ENCODE measurements at places on chromosomes 7 and 10.
A peak's percentile ranks its signal among the peaks of the same experiment; 100 is the strongest.

- no peak for DNase-seq
- no peak overlapping the region for H3K27ac ChIP-seq
- H3K4me3 ChIP-seq: no peak overlapping the region
- peaks cover 83% of the 10 kb centered on the region for H3K36me3 ChIP-seq
Measured at GRCh38 chr10:91974960-91975359, 51.4 kb downstream of the BTAF1 start.

GRCh38 chr10:22997096-22997495 lies 69.2 kb downstream of the ARMC3 start:
- H3K36me3 ChIP-seq: no peaks in the 10 kb centered on the region
- H3K4me1 ChIP-seq: no peaks in the 10 kb centered on the region
- DNase-seq: no peak
- no peak overlapping the region for H3K27ac ChIP-seq
- no peak overlapping the region for H3K4me3 ChIP-seq

DNA sequence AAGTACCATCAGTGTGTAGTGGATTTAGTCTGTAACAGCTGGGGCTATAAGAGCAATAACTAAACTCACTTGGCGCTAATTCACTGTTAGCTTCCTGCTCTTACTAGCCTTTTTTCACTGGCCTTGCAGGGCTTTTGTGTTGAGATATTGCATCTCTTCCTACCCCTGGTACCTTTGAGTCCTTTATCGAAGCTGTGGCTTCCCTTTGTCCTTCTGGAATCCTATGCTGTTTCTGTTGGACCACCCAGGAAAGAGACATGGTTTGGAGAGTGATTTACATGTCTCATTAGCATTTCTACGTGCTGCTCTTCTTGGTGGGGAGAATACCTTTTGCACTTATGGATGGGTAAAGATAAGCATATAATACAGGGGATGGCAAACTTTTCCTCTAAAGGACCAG lies 103.8 kb downstream of the MLLT10 start:
- H3K36me3 ChIP-seq: peaks cover 47% of the 10 kb centered on the region
- H3K4me1 ChIP-seq: peaks cover 16% of the 10 kb centered on the region
- DNase-seq: no peak

DNA sequence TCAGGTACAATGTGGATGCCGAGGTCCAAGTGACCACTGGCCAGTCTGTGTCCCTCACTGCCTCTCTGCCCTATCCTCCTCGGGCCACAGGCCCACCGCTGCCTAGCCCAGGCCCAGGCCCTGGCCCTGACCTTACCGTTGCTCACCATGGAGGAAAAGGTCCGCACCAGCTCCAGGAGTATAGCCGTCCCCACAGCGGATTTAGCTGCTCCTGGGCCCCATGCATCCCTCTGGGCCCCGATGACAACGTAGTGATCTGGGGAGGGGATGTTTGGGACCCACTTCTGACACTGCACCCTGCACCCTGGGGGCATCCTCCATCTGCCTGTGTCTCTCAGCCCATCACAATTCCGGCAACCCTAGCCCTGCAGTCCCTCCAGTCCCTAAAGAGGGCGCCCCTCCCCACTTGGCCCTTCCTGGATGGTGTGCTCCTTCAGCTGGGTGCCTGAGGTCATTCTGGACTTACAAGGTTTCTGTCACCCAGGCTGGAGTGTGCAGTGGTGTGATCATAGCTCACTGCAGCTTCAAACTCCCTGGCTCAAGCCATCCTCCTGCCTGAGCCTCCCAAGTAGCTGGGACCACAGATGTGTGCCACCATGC lies 12.1 kb downstream of the TFR2 start:
- H3K4me3 ChIP-seq: peak overlapping the region; percentile 30
- no peaks in the 10 kb centered on the region for H3K36me3 ChIP-seq
- no peak for DNase-seq
- peaks cover 58% of the 10 kb centered on the region for H3K4me1 ChIP-seq
- peak overlapping the region; percentile 86 for H3K27ac ChIP-seq
- no peaks in the 10 kb centered on the region for H3K27me3 ChIP-seq

DNA sequence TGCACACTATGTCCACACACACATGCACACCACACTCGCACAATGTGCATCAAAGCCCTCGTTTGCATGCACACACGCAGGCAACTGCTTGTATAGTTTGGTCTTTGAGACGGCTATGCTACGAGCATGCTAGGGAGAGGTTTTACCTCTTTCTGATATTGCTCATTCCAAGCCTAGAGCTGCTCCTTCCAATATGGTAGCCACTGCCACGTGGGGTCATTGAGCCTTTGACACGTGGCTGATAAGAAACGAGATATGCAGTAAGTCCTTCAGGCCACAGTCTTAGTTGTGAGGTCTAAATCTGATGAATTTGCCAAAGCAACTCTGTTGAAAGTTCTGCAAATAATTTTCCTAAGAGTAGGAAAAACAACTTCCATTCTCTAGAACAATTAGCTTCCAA lies 204.4 kb downstream of the KLF6 start:
- peaks cover 8% of the 10 kb centered on the region for H3K27me3 ChIP-seq
- H3K36me3 ChIP-seq: no peaks in the 10 kb centered on the region
- H3K4me3 ChIP-seq: no peak overlapping the region

GRCh38 chr7:159231017-159231416 lies 86.3 kb upstream of the VIPR2 start:
- H3K4me3 ChIP-seq: no peak overlapping the region
- H3K27ac ChIP-seq: no peak overlapping the region
- peaks cover 5% of the 10 kb centered on the region for H3K27me3 ChIP-seq

GRCh38 chr10:58143944-58144343 lies 123.8 kb downstream of the IPMK start:
- peaks cover 11% of the 10 kb centered on the region for H3K4me1 ChIP-seq
- H3K36me3 ChIP-seq: no peaks in the 10 kb centered on the region
- no peak overlapping the region for H3K4me3 ChIP-seq
- DNase-seq: no peak
- H3K27me3 ChIP-seq: peaks cover 13% of the 10 kb centered on the region
- H3K27ac ChIP-seq: no peak overlapping the region

GRCh38 chr7:68914006-68914405 lies 684.3 kb upstream of the AUTS2 start:
- H3K36me3 ChIP-seq: peaks cover 14% of the 10 kb centered on the region
- no peak overlapping the region for H3K27ac ChIP-seq
- no peak overlapping the region for H3K4me3 ChIP-seq
- DNase-seq: no peak

DNA sequence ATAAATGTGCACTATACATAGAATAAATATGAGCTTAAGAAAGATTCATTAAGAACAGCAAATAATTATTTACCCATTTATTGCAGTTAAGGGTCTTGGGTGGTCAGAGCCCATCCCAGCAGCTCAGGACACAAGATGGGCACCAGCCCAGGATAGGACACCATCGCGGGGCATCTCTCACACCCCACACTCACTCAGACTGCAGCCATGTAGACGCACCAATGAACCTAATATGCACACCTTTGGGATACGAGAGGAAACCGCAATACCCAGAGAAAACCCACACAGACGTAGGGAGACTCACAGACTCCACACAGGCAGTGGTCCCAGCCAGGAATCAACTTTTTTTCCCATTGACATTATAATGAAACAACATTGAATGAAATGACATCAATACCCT lies 36.0 kb downstream of the CARD11 start:
- H3K27ac ChIP-seq: peak overlapping the region; percentile 81
- H3K4me1 ChIP-seq: peaks cover 79% of the 10 kb centered on the region
- H3K36me3 ChIP-seq: peaks cover 50% of the 10 kb centered on the region
- no peaks in the 10 kb centered on the region for H3K27me3 ChIP-seq

GRCh38 chr7:101125989-101126650 lies 784 bp upstream of the SERPINE1 start:
- peaks cover 24% of the 10 kb centered on the region for H3K4me1 ChIP-seq
- peak overlapping the region; percentile 62 for H3K4me3 ChIP-seq
- peaks cover 60% of the 10 kb centered on the region for H3K27me3 ChIP-seq
- H3K27ac ChIP-seq: no peak overlapping the region

- H3K4me3 ChIP-seq: no peak overlapping the region
- H3K36me3 ChIP-seq: no peaks in the 10 kb centered on the region
- no peaks in the 10 kb centered on the region for H3K4me1 ChIP-seq
- DNase-seq: no peak
- H3K27me3 ChIP-seq: no peaks in the 10 kb centered on the region
Measured at GRCh38 chr10:65684896-65685295, 1240.9 kb upstream of the LRRTM3 start.

DNA sequence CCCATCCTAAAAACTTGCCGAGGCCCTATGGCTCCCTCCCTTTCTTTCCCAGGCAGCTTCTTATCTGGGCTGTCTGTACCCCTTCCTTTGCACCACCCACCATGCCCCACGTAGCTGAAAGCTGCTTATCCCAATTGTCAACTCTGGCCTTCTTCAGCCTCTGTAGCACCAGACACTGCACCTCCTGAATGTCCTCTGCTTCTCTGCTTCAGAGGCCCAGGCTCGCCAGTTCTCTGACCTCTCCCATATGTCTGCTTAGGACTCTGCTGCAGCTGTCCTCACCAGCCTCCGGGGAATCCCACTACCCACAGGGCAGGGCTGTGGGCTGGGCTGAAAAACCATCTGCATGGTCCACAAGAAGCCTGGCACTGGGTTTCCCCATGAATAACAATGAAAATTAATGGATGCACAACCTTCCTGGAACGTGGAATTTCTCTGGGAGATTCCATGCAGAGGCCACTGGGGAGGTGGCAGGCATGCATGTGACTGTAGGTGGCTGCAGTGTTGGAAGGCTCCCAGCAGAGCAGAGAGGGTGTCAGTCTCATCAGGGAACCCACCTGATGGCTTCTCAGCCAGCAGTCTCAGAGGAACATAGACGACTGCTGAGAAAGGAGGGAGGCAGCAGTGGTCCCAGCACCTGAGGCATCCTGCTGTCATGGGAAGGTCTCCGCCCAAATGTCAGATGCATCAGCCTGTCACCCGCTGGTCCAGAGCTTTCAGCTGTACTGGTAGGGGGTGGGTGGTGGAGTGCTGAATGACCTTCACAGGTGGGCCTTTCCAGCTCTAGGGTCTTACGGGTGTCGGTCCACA lies 16.8 kb upstream of the SH2D4B start:
- peaks cover 21% of the 10 kb centered on the region for H3K4me1 ChIP-seq
- H3K27ac ChIP-seq: peak overlapping the region; percentile 83
- peak; percentile 64 for DNase-seq
- H3K4me3 ChIP-seq: no peak overlapping the region
- no peaks in the 10 kb centered on the region for H3K27me3 ChIP-seq

- peaks cover 13% of the 10 kb centered on the region for H3K27me3 ChIP-seq
- no peak overlapping the region for H3K27ac ChIP-seq
- H3K4me3 ChIP-seq: peak overlapping the region; percentile 87
- no peak for DNase-seq
- H3K4me1 ChIP-seq: peaks cover 14% of the 10 kb centered on the region
Measured at GRCh38 chr10:97195706-97196222, 10.0 kb upstream of the SLIT1 start.

DNA sequence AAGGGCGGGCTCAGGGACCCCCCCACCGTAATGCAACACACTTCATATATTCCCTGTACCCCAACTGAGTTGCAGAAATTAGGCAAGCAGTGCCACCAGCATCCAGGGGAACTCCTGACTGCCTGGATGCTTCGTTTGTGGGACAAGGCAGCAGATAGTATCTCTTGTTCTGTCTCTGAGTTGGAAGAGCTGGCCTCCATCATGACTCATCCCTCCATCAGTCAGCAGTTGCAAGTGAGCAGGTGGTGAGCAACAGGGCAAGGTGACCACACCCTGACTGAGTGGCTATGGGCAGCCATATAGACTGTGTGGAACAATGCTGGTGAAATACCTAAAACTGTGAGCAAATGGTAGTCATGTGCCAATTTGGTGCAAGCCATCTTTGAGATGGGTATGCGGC lies 22.8 kb upstream of the ADAMTS14 start:
- H3K4me1 ChIP-seq: no peaks in the 10 kb centered on the region
- no peaks in the 10 kb centered on the region for H3K36me3 ChIP-seq
- H3K27ac ChIP-seq: no peak overlapping the region
- no peak overlapping the region for H3K4me3 ChIP-seq

GRCh38 chr7:117895276-117895675 lies 22.0 kb upstream of the CTTNBP2 start:
- H3K27me3 ChIP-seq: no peaks in the 10 kb centered on the region
- H3K27ac ChIP-seq: no peak overlapping the region
- no peak overlapping the region for H3K4me3 ChIP-seq
- no peaks in the 10 kb centered on the region for H3K36me3 ChIP-seq
- no peak for DNase-seq

- peaks cover 30% of the 10 kb centered on the region for H3K36me3 ChIP-seq
- H3K27ac ChIP-seq: no peak overlapping the region
- DNase-seq: no peak
- no peaks in the 10 kb centered on the region for H3K27me3 ChIP-seq
Measured at GRCh38 chr10:61923210-61923949, 21.9 kb downstream of the ARID5B start.

DNA sequence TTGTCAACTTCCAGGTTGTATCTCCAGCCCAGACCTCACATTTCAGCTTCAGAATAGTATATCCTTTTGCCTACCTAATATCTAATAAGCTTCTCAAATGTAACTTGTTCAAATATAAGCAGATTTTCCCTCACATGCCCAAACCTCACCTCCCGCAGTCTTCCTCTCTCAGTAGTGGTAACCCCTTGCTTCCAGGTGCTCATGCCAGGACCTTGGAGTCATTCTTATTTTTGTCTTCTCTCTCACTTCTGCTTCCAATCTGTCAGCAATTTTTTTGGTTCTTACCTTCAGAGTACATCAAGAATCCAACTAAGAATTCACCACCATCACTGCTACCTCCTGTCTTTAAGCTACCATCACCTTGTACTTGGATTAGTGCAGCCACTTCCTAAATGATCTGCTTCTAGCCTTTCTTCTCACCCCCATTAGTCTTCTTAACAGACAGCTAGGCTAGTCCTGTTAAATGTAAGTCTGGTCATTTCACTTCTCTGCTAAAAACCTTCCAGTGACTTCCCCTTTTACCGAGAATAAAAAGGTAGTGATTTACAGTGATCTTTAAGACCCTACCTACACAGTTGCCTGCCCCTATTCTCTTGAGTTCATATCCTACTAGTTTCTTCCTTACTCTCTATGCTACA lies 14.0 kb downstream of the ANKIB1 start:
- no peaks in the 10 kb centered on the region for H3K27me3 ChIP-seq
- DNase-seq: no peak
- no peak overlapping the region for H3K27ac ChIP-seq
- H3K36me3 ChIP-seq: peaks cover 22% of the 10 kb centered on the region
- no peak overlapping the region for H3K4me3 ChIP-seq
- peaks cover 28% of the 10 kb centered on the region for H3K4me1 ChIP-seq

GRCh38 chr7:7882888-7883287 lies 85.7 kb upstream of the GLCCI1 start:
- no peak for DNase-seq
- H3K27ac ChIP-seq: no peak overlapping the region
- no peaks in the 10 kb centered on the region for H3K4me1 ChIP-seq

DNA sequence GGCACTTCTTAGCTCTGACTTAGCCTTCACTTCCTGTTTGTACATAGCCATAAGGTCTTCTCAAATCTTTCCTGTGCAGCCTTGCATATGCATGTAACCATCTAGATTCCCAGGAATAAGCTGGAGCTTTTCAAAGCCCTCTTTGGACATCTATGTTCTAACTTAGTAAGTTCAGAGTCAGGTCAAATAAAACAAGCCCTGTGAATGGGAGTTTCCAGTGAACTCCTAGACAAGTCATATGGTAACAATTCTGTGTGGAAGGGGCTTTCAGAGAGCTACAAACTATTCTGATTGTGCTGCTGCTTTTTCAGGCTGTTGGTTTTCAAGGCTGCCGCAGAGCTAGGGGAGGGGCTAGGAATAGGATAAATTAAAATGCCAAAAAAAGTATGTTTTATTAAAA lies 208.4 kb upstream of the AKR1E2 start:
- H3K27me3 ChIP-seq: peaks cover 14% of the 10 kb centered on the region
- no peak for DNase-seq
- H3K4me1 ChIP-seq: no peaks in the 10 kb centered on the region
- H3K27ac ChIP-seq: no peak overlapping the region

- no peak overlapping the region for H3K27ac ChIP-seq
- H3K36me3 ChIP-seq: peaks cover 4% of the 10 kb centered on the region
- H3K4me1 ChIP-seq: peaks cover 9% of the 10 kb centered on the region
- no peaks in the 10 kb centered on the region for H3K27me3 ChIP-seq
- DNase-seq: no peak
Measured at GRCh38 chr7:129955993-129956543, 3.3 kb upstream of the UBE2H start.

All from naive thymus-derived CD8-positive, alpha-beta T cell (primary cell).